ENCODE measurements at places on chromosomes 2 and 18.

GRCh38 chr18:77069931-77070330 lies 62.7 kb downstream of the MBP start:
- DNase-seq = no peak

DNA sequence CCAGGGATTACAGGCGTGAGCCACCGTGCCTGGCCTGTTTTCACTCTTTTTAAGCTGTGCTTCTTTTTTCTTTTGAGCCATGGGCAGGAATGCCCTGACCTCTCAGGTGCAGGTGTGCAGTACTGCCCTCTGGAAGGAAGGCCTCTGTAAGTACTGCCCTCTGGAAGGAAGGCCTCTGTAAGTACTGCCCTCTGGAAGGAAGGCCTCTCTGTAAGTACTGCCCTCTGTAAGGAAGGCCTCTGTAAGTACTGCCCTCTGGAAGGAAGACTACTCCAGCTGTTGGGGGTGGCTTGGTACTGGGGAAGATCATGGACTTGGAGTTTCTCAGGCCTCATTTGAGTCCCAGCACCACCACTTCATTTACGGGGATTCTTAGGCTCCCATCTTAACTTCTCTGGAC lies 248.5 kb upstream of the ID2 start:
- DNase-seq = no peak

DNA sequence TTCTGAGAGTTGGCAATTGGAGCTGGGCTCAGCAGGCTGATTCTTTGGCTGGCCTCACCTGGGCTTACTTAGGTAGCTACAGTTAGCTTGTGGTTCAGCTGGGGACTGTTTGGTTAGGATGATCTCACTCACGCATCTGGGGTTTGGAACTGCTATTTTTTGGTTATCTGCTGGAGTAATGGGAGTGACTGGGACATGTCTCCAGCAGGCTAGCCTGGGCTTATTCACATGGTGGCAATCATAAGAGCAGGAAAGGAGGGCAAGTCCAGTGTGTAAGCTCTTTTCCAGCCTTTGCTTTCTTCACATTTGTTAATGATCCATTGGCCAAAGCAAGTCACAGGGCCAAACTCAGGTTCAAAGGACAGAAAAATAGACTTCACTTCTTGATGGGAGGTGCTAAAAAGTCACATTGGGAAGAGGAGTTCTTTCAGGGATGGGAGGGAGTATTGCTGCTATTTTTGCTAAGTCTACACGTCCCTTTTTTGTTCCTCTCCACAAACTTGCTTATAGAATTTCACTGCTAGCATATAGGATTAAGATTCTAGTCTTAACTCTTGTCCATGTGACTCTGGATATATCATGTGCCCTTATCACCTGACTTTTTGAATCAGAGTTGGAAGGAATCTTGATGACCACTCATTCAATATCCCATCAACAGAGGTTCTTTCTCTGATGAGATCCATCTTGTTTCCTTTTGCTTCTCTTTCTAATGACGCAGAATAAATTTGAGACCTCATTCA lies 174.0 kb downstream of the ZFP36L2 start:
- no peak for DNase-seq

GRCh38 chr18:7196421-7196820 lies 34.5 kb upstream of the LRRC30 start:
- no peak for DNase-seq

- peak; percentile 72 for DNase-seq
Observed at GRCh38 chr2:95389245-95390119, 13.0 kb upstream of the FAHD2A start.

- DNase-seq = peak; percentile 87
Observed at GRCh38 chr2:43540021-43540779, 55.6 kb downstream of the THADA start.

GRCh38 chr2:221844212-221845020 lies 272.3 kb upstream of the EPHA4 start:
- no peak for DNase-seq

GRCh38 chr2:12684471-12684936 lies 32.2 kb upstream of the TRIB2 start:
- DNase-seq = no peak

DNA sequence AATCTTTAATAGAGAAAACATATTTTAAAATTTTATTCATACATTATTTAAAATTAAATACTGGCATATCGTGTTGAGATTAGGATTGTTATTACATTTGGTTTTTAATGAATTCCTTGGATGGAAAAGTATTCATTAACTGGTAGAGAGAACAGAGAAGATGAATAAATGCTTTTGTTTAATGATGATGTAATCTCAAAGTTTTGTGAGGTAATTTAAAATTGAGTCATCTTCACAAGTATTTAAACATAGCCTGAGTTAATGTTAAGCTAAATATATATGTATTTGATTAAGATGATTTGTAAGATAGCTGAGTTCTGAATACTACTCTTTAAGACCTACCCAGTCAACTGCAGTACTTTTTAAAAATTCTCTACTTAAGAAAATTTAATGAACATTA lies 713.4 kb upstream of the VRK2 start:
- DNase-seq = peak; percentile 10

DNA sequence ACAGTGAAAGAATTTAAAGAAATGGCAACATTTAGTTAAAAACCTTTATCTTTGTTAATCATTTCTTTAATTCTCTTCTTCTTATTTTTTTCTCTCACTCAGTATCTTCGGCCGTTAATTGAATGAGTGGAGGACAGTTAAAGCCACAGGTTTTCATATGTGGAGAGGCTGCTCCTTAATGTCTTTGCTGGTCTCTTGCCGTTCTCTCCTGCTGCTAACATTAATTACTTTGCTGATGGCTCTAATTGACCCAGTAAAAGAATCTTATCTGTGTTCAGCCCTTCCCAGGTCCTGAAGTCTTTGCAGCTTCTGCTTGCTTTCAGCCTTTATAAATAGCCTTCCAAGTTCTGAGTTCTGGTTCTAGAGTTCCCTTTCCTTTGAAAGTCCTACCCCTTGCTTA lies 77.1 kb downstream of the ADAM23 start:
- no peak for DNase-seq

GRCh38 chr2:213010106-213010779 lies 141.2 kb downstream of the IKZF2 start:
- DNase-seq = peak; percentile 23

DNA sequence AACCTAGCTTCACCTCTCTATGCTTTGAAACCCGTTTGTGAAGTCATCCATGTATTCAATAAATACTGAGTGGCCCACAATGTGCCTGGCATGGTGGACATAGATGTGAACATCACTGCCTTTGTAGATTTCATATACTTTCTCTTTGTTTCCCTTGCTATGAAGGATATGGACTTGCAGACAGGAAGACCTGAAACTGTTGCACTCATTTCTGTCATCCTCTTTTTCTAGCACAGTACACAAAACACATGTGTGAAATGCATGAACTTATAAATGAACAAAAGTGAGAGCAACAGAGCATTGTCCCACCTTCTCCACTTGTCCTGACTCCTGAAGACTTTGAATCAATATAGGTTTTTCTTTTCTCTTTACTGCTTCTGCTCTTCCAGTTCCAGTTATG lies 249.4 kb upstream of the LINC00305 start:
- DNase-seq = no peak

DNA sequence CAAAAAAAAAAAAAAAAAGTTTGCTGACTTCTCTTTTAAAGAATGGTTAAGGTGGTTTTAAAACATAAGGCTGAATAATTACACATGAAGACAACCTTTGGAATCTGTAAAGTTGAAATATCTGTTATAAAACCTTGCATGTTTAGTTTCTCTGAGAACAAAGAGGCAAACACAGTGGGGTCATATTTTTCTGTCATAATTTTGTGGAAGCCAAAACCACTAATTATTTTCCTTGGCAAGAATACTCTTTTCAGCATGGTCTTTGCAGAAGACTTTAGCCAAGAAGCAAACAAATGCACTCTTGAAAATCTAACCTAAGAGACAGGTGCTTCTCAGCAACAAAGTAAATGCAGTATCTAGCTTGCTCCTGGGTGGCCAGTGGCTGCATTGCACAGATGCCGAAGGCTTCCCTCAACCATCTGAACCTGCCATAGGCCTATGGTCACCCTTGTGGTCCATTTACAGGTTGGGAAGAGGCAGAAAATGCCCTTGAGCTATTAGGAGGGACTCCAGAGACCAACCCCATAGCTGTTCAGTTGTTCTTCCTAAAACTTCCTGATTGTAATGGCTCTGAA lies 44.8 kb downstream of the ZAP70 start:
- no peak for DNase-seq

- DNase-seq = peak; percentile 47
Observed at GRCh38 chr2:190105554-190105953, 43.0 kb upstream of the MSTN start.

GRCh38 chr2:224777559-224777930 lies 61.4 kb upstream of the CCDC195 start:
- no peak for DNase-seq

- no peak for DNase-seq
Observed at GRCh38 chr2:105827351-105828096, 82.8 kb downstream of the NCK2 start.

- DNase-seq = peak; percentile 18
Observed at GRCh38 chr2:103174711-103175110, 412.9 kb downstream of the TMEM182 start.

GRCh38 chr18:76905821-76906220 lies 83.5 kb downstream of the ZNF236 start:
- DNase-seq = no peak

GRCh38 chr2:232170396-232170795 lies 208.2 kb upstream of the ALPP start:
- no peak for DNase-seq

DNA sequence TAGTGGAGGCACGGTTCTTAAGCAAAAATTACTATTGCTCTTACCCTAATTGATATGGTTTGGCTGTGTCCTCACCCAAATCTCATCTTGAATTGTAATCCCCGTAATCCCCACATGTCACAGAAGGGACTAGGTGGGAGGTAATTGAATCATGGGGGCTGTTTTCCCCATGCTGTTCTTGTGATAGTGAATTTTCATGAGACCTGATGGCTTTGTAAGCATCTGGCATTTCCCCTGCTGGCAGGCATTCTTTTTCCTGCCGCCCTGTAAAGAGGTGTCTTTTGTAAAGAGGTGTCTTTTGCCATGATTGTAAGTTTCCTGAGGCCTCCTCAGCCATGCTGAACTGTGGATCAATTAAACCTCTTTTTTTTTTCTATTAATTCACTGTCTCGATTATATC lies 1691.8 kb upstream of the SLC39A10 start:
- no peak for DNase-seq

DNA sequence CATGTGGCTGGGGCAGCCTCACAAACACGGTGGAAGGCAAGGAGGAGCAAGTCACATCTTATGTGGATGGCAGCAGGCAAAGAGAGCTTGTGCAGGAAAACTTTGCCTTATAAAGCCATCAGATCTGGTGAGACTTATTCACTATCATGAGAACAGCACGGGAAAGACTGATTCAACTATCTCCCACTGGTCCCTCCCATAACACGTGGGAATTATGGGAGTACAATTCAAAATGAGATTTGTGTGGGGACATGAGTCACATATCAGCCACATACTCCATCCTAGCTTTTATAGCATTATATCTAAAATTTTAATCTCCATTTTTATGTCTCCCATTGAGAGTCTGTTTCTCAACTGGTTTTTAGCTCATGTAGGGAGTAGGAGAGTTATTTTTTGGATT lies 45.7 kb downstream of the ICOS start:
- DNase-seq = peak; percentile 3

DNA sequence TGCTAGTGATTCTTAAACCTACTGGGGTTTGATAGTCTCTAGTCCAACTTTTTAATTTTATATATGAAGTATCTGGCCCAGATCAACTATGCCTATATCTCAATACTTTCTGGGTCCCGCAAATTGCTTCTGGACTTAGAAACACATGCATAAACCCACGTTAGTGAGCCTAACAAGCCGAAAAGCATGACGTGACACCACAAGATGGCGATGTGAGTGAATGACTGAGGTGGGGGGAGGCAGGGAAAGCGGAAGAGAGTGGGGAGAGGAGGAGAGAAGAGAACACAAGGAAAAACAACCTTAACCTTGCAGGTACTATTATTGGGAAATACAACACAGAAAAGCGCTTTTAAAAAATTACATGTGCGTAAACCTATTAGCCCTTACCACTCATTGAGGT lies 13.8 kb downstream of the PDIA6 start:
- peak; percentile 13 for DNase-seq

DNA sequence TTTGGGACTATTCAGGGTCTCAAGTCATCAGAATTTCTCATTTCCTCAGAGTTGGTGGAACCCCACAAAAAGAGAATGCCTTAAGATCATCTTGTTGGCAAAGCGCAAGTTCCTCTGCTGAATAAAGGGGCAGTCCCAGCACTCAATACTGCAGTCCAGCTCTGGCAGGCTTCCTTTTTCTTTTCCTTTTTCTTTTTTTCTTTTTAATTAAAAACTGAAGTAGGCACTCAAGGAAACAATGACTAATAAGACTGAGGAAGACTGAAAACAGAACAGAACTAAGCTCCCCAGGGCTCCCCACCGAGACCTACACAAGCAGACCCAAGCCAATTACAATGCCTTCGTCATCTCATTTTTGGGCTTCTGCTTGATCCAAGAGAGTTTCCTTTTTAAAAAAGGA lies 82.0 kb downstream of the STK39 start:
- DNase-seq = no peak

GRCh38 chr2:67164771-67165522 lies 232.2 kb upstream of the ETAA1 start:
- DNase-seq = no peak

DNA sequence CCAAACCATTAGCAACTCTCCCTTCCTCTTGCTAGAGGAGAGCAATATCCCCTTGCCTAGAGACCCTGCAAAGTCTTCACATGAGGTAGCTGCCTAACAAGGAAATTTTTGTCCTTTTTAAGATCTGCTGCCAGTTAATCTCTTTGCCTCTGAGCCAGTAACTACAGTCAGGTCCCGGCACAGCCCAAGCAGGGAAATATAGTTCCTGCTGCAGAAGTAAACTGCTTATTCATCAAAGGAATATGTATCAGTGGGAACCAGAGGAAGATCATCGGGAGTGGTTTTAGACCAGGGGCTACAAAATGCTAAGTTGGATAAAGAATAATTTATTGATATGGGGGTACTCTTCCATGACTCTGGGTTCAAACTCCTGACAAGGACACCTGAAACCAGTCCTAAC lies 30.6 kb downstream of the CACNB4 start:
- no peak for DNase-seq

- DNase-seq = no peak
Observed at GRCh38 chr18:76064998-76065397, 430.0 kb downstream of the ZNF516 start.

GRCh38 chr2:160165081-160165480 lies 35.0 kb downstream of the ITGB6 start:
- no peak for DNase-seq

- no peak for DNase-seq
Observed at GRCh38 chr2:160566717-160567116, 73.1 kb upstream of the RBMS1 start.

DNA sequence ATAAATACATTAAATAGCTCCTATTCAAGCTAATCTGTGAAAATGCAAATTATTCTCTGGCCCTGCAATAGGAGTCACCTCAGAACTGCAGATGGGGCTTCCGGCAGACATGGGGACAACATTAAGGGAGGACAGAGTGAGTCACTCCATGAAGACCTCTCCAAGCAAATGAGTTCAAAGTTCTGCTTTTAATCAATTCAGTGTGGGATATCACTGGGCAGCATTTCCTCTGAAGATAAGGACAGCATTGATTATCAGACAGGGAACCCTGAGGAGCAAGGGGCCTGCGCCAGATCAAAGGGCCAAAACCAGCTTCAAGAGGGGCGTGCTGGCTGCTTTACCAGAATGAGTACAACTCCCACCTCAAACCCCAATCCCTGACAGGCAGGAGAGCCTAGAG lies 356.9 kb upstream of the KLHL29 start:
- no peak for DNase-seq

- DNase-seq = no peak
Observed at GRCh38 chr2:6653281-6653750, 212.4 kb downstream of the CMPK2 start.
